ENCODE measurements at places on chromosomes 1 and 21. TPM values are rescaled to one million over a fixed set of nuclear protein-coding genes. Genes with fewer than 3 reads are reported as not detected.

GRCh38 chr1:172146141-172146850, 274.2 kb upstream of the C1orf105 start:
- DNase-seq = peak; percentile 75

DNA sequence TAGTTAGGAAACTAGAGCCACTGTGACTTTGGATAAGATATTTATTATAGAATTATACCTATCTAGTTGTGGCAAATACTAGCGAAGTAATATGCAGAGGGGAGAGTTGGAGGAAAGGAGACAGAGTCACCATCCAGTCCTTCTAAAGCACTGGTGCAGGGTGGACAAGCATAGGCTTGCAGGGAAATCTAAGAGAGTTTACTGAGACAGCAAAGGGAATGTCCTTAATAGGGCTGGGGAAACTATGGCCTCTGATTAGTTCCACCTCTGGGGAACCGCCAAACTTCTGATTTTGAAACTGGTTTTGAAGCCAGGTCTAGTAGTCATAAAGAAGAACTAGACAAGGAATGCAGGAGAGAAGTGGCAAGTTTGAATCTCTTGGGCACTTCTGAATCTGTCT, 407.9 kb downstream of the VAV3 start:
- no peak for DNase-seq

GRCh38 chr1:213070406-213070805, 19.4 kb downstream of the RPS6KC1 start:
- peak; percentile 80 for DNase-seq

Gene OR2G6
- total RNA-seq = not detected

DNA sequence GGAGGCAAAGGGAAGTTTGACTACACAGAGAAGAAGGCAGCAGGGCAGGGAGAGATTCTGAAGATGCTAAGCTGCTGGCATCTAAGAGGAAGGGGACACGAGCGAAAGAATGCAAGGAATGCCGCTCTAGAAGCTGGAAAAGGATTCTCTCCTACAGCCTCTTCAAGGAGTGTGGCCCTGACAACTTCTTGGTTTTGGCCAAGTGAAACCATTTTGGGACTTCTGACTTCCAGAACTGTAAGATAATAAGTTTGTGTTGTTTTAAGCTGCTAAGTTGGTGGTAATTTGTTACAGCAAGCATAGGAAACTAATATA, 28.5 kb downstream of the MGST3 start:
- no peak for DNase-seq

Gene VAMP3
- 195 TPM for total RNA-seq

- no peak for DNase-seq
Measured at GRCh38 chr1:197976368-197976767, 59.2 kb downstream of the LHX9 start.

DNA sequence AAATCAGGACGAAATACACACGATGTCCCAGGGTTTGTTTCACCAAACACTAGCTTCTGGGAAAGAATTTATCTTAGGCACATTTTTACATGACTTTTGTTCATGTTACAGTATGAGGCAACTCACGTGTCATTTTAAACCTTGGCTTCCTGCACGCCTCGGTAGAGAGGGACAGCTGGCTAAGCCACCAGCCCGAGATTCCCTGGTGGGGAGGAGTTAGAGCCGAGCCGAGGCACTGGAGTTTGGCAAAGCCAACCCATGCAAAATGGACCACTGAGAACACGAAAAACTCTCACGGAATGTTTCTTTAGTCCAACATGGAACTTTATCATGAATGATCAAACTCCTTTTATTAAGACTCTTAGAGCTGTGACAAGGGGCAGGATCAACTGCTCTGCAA, 240.0 kb downstream of the DYRK1A start:
- DNase-seq = no peak

GRCh38 chr1:43035821-43036741, 77.4 kb upstream of the SLC2A1 start:
- DNase-seq = peak; percentile 66

GRCh38 chr1:233337505-233337904, 10.0 kb downstream of the MAP3K21 start:
- DNase-seq = no peak

- DNase-seq = no peak
Measured at GRCh38 chr1:30402031-30402430, 321.4 kb downstream of the MATN1 start.

Gene VWA5B1
- not detected for total RNA-seq

GRCh38 chr1:155166471-155167165, 6.5 kb downstream of the KRTCAP2 start:
- DNase-seq = no peak

DNA sequence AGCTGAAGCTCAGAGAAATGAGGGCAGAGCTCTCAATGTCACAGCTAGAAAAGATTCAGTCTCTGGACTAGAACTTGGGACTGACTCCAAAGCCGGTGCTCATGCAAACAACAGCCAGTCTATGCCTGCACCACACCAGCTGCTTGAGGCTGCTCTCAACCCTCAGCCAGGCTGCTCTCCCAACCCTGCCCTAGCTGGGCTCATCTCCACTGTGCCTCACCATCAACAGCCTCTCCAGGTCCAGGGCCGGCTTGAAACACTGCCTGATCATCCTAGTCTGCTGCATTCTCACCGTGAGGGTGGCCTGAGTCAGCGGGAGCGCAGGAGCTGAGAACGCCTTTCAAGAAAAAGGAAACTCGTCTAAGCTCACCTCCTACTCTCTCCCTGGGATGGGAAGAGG, 94.5 kb downstream of the PTPRU start:
- DNase-seq = no peak

- no peak for DNase-seq
Measured at GRCh38 chr1:66276218-66276617, 257.7 kb upstream of the SGIP1 start.

- no peak for DNase-seq
Measured at GRCh38 chr1:69702085-69702484, 134.4 kb downstream of the LRRC7 start.

Gene CLCNKA
- not detected for total RNA-seq

Gene PYHIN1
- not detected for total RNA-seq

Gene RIMS3
- not detected for total RNA-seq
